ENCODE measurements at places on chromosomes 1 and 21. TPM values are rescaled to one million over a fixed set of nuclear protein-coding genes. Genes with fewer than 3 reads are reported as not detected.

DNA sequence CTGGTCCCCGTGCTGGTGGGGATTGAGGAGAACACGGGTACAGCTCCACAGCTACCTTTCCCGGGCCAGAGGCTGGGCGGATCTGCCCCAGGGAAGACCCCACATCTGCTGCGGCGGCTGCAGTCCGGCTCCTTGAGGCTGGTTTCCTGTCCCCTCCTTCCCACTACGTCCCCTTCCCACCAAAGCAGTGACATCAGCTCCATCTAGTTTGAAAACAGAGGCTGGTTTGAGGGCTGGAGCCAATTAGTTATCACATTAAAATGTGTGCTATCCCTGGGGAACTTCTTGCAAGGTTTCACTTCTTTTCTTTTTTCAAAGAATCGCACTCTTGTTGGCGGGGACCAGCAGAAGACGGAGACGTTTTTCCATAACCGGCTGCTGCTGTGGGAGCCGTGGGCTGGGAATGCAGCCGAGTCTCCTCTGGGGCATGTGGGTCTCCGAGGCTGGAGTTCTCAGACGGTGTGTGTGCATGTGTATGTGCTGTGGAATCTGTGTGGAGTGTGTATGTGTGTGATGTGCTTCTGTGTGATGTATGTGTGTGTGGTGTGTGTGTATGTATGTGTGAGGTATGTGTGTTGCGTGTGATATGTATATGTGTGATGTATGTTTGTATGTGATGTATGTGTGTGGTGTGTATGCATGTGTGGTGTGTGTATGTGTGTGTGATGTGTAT is 8.9 kb upstream of the PCBP3 start:
- no peak for DNase-seq

GRCh38 chr1:182698971-182699370 is 14.6 kb upstream of the RGS8 start:
- no peak for DNase-seq

GRCh38 chr1:59595774-59596173 is 219.0 kb upstream of the HOOK1 start:
- DNase-seq, result peak; percentile 67

- no peak for DNase-seq
These were observed 114.0 kb downstream of the PPP1R12B start for GRCh38 chr1:202462342-202463076.

DNA sequence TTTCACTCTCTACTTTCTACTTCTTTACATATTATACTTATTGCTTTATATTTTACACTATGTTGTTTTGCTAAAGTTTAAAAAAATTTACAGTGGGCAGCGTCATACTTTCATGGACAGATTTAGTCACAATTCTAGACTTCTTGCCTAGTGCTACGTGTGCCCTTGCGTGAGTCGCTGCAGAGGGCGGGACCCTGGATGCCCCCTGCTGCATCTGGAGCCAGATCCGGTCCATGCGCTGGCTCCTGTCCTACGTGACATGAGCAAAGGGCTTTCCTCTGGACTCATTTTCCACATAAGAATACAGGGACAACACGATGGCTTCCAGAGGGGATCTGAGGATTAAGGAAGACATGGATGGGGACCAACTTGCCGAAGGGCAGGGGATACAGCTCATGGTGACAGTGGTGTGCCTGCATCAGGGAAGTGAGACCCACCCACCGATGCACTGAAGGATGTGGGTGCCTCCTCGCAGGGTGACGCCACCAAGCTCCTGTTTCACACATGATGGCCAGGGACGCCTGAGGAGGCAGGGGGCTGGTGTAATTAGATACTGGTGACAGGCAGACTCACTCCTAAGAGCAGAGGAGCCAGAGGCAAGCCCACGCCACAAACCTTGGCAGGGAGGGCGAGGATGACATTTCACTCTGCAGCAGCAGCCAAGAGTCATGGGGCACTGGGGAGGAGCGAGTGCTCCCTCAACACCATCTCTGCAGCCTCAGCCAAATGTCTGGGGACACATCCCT is 86.6 kb downstream of the DMRTB1 start:
- DNase-seq, result no peak

- DNase-seq, result no peak
These were observed 37.8 kb upstream of the IRF2BP2 start for GRCh38 chr1:234647758-234648157.

DNA sequence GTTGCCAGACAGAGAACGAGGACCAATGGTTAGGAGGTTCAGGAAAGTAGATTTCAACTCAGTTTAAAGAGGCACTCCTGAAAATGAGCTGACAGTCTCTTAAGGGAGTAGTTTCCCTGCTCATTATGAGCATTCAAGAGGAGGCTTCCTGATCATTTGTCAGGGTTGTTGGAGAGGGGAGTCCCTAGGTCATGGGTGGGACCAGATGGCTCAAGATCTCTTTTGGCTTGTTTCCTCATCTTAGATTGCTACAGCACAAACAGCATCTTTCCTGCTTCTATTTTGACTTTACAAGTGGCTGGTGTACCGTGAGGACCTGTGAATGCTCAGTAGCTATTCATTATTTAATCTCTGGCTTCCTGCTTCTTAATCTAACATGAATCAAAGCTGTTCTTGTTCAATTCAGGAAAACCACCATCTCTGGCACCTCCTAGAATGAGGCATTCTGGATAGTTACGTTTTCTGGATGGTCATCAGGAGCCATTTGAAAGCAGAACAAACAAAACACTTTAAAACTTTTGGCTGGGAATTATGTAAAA is 47.6 kb downstream of the PEX14 start:
- no peak for DNase-seq

DNA sequence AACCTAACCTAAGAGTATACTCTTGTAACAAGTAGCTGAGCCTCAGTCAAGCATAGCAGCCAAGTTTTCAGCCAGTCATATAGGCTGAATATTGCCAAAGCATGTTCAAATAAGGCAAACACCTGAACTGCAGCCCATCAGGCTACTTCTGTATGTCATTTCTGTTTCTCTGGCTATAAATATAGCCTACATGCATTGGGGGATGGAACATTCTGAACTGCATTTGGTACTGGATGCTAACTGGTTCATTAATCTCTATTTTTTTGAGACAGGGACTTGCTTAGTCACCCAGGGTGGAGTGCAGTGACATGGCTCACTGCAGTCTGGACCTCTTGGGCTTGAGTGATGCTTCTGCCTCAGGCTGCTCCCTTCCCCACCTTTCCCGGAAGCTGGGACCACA is 37.3 kb downstream of the MAST2 start:
- DNase-seq, result no peak

DNA sequence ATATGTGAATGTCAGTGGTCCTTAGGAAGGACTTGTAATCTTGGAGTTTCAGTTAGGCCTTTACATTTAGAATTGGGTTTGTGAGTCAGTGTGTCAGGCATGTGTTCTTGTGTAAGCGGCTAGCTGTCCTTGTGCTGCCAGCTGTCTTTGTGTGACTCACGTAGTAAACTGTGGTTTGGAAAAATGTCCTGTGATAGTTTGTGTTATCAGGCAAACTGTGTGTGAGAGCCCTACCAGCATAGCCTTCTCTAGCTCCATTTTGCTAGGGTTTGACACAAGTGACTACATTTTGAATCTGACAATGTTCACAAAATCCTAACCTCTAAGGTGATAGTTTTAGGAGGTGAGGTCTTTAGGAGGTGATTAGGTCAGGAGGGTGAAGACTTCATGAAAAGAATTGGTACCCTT is 6.9 kb upstream of the SLC35D1 start:
- DNase-seq, result peak; percentile 97

- no peak for DNase-seq
These were observed 186.4 kb downstream of the FMN2 start for GRCh38 chr1:240278082-240278481.

- no peak for DNase-seq
These were observed 153.2 kb downstream of the LRIG2 start for GRCh38 chr1:113226148-113226547.

DNA sequence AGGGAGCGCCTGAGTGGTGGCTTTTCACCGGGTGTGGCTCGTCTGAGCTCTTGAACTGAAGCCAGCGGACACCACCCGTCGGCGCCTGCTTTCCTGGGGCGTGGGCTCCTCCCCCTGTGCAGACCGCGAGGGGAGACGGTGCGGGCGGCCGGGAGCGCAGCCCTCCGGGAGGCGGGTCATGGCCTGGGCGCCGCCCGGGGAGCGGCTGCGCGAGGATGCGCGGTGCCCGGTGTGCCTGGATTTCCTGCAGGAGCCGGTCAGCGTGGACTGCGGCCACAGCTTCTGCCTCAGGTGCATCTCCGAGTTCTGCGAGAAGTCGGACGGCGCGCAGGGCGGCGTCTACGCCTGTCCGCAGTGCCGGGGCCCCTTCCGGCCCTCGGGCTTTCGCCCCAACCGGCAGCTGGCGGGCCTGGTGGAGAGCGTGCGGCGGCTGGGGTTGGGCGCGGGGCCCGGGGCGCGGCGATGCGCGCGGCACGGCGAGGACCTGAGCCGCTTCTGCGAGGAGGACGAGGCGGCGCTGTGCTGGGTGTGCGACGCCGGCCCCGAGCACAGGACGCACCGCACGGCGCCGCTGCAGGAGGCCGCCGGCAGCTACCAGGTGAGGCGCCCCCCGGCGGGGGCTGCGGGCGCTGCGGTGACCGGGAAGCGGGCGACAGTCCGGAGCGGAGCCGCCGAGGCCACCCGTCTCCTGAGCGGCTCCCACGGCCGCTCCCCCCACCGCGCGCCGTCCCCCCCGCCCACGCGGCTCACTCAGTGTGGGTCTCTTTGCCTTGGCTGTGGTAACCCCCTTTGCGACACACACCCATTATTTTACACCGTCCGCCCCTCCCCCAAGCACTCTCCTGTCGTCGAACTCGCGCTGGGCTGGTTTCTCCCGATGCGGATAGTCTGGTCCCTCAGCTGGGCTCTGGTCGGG is at the start of gene TRIM58:
TRIM58 (plus strand) TSS at position 119 of the 916 bp plus-strand sequence; CDS start at position 179, 60 bp downstream.
- DNase-seq, result no peak

Gene VWA5B1
- polyA plus RNA-seq, result not detected

Gene FAM72C
- polyA plus RNA-seq, result 1.0 TPM

Gene NVL
- 14.6 TPM for polyA plus RNA-seq

Gene AMY2A
- not detected for polyA plus RNA-seq

Gene FMO2
- polyA plus RNA-seq, result 2.0 TPM

Gene TRIM46
- polyA plus RNA-seq, result 3.8 TPM

Gene AADACL4
- polyA plus RNA-seq, result not detected

Gene RPAP2
- 21.5 TPM for polyA plus RNA-seq

All from AG04450 (cell line).